ENCODE measurements at places on chromosomes 7 and 10.
A peak's percentile ranks its signal among the peaks of the same experiment; 100 is the strongest.

DNA sequence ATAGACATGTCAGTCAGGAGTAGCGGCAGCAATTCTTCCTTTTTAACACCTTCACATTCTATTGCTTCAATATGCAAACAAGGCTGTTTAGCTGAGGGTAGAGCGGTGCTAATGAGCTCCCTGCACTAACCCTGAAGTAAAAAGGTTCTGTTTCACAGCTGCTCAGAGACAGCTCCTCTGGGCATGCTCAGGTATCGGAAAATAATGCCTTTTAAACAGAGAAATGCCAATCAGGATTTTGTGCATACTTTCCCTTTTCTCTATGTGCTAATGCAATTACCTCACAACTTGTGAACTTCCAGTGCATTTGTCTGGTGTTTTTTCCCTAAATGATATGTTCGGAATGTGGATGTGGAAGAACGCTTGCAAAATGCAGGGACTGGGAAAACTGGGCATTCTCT lies 307.7 kb upstream of the FZD8 start:
- DNase-seq, result no peak

DNA sequence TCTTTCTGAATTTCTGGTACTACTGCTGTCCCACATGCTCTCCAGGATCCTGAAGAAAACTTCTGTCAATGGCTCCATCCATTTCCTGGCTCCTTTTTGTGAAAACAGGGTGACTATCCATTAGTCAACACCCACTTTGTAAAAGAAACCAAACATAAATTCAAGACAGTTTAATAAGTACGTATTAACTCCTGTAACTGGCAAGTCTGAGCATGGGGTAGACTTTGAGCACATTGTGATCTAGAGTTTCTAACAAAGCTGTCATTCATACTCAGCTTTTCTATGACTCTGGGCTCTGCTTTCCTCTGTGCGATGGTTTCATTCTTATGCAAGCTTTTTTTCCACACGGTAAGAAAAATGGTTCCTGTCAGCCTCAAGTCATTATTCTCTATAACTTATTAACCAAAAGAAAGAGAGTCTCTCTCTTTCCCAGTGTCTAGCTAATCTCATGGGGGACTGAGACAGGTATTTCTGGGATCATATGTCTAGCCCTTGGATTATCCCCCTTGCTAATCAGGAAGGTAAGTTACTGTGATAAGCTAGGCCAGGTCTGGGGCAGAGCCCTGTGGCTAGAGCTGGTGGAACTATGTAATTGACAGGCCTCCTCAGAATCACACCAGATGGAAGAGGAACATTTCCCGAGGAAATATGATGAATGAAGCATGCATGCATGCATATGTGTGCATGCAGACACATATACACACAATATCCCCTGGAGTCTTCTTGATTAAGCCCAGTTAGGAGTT lies 98.5 kb downstream of the GNAI1 start:
- no peak for DNase-seq

- DNase-seq, result no peak
These were observed 90.3 kb upstream of the LYZL2 start for GRCh38 chr10:30719832-30720231.

DNA sequence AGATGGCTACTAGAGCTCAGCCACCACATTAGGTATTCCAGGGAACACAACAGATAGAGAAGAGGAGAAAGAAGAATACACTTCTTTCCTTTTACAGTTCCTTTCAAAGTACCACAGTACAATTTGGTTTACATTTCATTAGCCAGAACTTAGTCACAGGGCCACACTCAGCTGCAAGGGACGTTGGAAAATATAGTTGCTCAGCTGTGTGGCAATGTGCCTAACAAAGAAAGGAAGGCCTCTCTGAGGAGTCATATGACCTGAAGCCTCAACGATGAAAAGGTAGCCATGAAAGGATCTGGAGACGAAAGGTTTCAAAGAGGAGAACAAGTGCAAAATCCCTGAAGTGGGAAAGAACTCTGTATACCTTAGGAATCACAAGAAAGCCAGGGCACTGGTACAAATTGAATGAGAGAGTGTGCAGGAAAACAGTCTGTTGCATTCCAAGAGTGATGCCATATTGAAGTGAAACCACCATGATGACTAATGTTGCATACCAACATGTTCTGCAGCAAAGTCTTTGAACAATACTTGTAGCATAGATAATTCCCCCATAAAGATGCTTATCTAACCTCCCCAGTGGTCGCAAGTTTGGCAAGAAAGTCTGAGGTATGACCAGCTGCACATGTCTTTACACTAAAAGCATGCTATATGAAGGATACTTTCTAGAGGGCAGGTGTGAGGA lies 278.9 kb downstream of the HPSE2 start:
- peak; percentile 76 for DNase-seq

GRCh38 chr10:59617996-59618395 lies 91.7 kb downstream of the SLC16A9 start:
- no peak for DNase-seq

- no peak for DNase-seq
These were observed 220.5 kb downstream of the CCSER2 start for GRCh38 chr10:84548869-84549268.

- DNase-seq, result peak; percentile 44
These were observed 202.0 kb downstream of the ARL4A start for GRCh38 chr7:12889391-12889790.

- no peak for DNase-seq
These were observed 45.1 kb upstream of the INPP5A start for GRCh38 chr10:132492323-132493025.

GRCh38 chr10:127798111-127798510 lies 61.1 kb downstream of the FOXI2 start:
- no peak for DNase-seq

DNA sequence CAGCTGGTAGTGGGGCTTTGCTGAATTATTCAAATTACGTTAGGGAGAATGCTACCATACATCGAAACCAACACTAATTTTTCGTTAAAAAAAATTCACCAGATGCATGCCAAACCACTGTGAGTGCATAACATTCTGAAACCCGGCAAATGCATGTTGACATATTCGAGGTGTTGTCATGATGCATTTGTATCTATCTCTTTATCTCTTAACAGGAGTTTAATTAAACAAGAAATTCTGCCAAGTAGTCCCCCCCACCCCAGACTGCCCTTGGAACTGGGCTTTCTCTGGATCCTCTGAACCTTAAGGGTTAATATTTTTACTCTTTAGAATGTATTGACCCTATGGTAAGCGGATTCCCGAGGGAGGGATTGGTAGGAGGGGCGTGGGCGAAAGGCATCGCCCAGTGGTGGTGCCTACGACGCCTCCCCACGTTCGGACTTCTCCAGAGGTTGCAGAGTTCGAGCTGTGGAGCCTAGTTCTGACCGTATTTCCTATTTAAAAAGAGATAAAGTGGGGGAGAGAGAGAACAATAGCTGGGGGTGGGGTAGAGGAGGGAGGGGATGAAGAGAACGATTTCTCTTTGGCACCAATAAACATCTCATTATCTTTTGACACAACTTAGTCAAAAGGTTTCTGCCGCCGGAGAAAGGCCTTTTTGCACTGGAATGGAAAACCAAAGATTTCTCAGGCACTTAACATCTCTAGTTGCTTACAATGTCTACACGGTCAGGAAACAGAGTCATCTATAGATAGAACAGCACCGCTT lies 7.2 kb downstream of the DLX6 start:
- no peak for DNase-seq

Measured in M059J (cell line).